CD4-positive, alpha-beta T cell treated with Interleukin-12 subunit alpha and Interleukin-12 subunit beta, for 1 hour (primary cell): ENCODE measurements at places on chromosomes 6 and 20.
A peak's percentile ranks its signal among the peaks of the same experiment; 100 is the strongest.

- peak; percentile 38 for DNase-seq
Observed at GRCh38 chr6:119348096-119348747, 1.3 kb downstream of the MAN1A1 start.

- DNase-seq = no peak
Observed at GRCh38 chr20:603116-603640, 6.9 kb downstream of the TCF15 start.

GRCh38 chr6:2034256-2034655, 211.1 kb downstream of the GMDS start:
- no peak for DNase-seq

GRCh38 chr6:156057869-156058268, 602.2 kb upstream of the NOX3 start:
- no peak for DNase-seq

DNA sequence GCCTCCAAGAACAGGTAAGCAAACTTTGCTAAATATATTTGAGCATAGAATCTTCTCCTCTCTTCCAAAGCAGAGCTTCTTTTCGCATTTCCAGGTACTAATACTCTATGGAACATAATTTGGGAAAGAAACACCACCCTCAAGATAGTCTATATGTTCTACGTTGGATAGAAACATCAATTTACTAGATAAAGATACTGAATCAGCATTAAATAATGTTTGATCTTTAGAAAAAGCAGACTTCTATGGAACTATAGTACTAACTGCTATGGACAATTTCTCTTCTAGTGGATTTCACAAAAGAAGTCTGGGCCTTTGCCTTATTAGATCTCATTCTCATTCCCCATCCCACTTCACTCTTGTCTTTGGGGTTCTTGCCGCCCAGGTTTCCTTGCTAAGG, 103.0 kb downstream of the CDK19 start:
- DNase-seq = no peak

GRCh38 chr6:93242049-93242448, 177.3 kb downstream of the EPHA7 start:
- no peak for DNase-seq

GRCh38 chr20:3407040-3407770, at the start of gene DNAAF9:
Gene DNAAF9 (minus strand): TSS chr20:3407669. CDS start chr20:3407557, 112 bp downstream.
- peak; percentile 77 for DNase-seq

DNA sequence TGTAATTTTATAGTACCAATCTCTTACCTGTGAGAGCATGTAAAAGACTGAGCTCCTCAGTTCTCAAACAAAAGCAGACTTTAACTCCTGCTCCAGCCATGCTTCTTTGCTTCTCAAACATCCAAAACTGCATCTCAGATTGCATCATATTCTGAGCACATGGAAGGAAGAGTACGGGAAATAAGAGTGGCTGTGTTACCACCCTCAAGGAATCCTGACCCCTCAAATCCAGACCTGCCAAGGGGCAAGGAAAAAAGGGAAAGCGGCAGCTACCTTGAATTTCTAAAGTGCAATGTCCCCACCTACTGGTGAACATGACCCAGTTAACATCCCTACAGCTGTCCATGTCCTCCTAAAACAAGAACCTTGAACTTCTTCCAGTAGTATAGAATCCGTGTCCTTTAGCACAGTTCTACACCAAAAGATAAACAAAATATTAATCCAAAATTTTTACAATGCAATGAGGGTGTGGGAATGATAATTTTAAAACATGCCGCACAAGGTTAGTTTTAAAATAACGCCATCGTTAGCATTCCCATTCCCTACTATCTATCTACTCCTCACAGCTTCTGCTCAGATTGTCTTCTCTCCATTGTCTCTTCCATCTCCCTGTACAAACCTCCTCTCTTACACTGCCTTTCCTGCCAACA, 34.1 kb upstream of the HLA-DQB1 start:
- peak; percentile 60 for DNase-seq

- no peak for DNase-seq
Observed at GRCh38 chr6:141653590-141653989, 479.1 kb upstream of the GJE1 start.

- peak; percentile 77 for DNase-seq
Observed at GRCh38 chr6:106098383-106099234, 12.5 kb downstream of the PRDM1 start.

DNA sequence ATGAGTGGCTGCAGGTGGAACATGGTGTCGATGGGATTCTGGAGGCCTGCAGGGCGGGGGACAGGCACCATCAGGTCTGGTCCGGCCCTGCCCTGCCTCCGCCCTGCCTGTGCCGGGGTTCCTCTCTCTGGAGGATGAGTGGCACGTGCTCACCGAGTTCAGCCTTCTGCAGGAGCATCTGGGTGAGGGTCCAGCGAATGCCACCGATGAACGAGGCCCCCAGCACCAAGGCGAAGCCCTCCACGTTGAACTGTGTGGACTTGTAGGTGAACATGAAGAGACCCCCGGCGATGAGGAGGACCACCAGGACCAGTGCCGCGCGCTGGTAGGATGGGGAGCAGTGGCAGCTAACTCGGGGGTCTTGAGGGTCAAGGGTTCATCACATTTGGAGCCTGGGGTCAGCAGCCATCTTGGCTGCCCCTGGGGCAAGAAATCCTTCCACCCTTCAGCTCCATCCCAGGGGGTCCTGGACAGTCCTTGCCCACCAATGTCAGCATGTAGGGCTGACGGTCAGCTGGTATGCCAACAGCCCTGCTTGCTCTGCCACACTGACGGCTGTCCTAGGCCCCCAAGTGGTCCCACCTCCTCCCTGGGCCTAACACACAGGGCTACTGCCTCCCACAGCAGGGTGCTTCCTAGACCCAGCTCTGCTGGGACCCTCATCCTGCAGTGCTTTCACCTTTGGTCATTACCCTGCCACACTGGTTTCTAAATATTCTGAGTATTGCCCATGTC, 46.8 kb upstream of the CDH22 start:
- DNase-seq = no peak

DNA sequence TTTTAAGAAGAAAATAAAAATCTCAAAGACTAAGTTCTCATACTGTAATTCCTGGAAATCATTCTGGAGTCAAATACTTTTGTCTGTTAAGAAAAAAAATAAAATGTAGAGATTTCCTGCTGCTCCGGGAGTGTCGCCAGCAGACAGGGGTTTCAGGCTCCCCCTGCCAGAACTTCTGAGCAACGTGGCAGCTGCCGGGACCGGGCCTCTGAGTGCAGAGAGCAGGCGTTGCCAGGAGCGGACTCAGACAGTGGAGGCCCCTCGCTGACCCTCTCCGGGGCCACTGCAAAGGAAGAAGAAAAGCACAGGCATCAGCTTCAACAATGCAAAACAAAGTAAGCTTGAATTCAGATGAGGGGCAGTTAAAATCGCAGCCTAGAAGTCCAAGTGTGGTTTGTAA, 95.5 kb downstream of the THBS2 start:
- no peak for DNase-seq

DNA sequence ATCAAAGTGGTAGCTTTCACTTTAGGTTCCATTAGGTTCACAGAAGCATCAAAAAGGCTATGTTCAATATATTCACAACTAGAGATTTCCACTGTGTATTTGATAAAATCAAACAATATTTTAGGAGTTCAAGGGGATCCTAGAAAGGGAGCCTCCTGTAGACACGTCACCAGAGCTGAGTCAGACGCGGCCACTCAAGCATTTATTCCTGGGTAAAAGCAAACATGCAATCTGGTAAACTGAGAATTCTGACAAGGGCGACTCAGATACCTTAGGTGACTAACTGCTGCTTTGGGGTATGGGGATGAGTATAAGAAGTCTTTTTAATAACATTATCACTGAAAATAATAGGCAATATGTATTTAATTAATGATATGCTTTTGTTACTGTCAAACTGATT, 118.7 kb upstream of the HMGN3 start:
- DNase-seq = no peak

- no peak for DNase-seq
Observed at GRCh38 chr6:87729965-87730719, 28.1 kb upstream of the AKIRIN2 start.
